T-helper 1 cell (primary cell): ENCODE measurements at places on chromosomes 5 and 9.

- no peak for DNase-seq
Observed at GRCh38 chr5:135632798-135633197, 54.0 kb upstream of the CXCL14 start.

GRCh38 chr9:81849631-81850259, 78.5 kb upstream of the SPATA31D4 start:
- DNase-seq = no peak

- DNase-seq = no peak
Observed at GRCh38 chr5:65722575-65723403, 784 bp downstream of the NLN start.

DNA sequence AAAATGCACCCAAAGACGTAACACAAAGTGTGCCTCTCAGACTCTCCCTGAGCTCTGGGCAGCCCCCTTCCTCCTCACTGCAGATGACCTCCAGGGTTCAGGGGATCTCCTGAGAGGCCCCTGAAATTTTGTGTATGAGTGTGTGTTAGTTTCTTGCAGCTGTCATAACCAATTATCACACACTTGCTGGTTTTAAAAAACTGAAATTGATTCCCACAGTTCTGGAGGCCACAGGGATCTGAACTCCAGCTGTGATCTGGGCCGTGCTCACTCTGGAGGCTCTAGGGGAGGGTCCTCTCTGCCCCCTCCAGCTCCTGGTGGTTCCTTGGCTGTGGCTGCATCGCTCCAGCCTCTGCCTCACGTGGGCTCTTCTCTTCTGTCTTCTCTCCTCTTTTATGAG, 58.8 kb downstream of the OLFM1 start:
- no peak for DNase-seq

- DNase-seq = no peak
Observed at GRCh38 chr5:173004013-173004412, 20.4 kb downstream of the ATP6V0E1 start.

DNA sequence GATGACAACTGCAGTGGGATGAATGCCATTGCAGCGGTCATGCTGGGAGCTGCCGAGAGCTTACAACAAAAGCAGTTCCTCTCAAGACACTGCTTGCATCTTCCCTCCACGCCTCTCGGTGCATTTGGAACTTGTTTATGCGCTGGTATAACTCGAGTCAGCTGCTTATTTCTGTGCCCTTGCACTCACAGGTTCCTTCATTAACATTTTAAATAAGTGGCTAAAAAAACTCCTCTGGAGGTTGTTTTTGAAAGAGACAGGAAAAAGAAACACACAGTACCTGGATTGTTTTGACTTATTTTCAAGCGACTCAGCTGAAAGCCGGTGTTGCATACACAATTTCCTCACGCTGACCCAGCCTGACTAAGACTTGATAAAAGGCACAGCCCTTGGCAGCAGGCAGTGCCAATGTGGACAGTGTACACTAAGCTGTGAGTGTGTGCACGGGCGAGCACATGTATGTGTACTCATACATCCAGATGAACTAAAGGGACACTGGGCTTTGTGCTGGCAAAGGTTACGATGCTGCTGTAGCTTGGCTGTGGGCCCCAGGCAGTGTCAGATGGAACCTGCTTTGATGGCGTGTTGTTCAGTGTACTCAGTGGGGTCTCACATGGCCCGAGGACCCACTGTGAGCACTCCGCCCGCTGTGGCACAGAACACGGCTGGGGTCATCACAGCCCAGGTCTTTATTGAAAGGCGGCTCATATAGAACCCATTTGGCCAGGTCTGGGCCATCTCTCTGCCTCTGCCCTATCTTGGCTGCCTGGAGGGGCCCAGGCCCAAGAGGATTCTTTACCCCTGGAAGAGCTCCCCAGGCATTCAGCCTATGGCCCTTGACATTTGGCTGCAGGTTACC, 92.3 kb downstream of the ANKRD33B start:
- DNase-seq = no peak

DNA sequence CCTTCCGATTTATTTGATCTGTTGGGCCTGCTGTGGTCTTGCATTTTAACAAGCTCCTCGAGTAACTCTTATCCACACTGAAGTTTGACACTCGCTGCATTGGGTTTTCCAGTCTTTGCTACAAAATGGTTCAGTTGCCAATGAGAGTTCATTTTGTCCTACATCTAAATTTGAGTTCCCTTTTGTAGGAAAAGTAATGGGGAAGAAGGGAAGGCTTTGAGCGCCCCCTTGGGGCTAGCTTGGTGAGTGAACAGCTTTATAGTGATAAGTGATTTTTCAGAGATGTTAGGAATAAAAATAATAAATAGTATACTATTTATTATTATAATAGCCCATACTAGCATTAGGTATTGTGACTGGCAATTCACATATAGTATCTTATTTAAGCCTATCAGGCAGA, 89.9 kb upstream of the GNAQ start:
- DNase-seq = peak; percentile 35

DNA sequence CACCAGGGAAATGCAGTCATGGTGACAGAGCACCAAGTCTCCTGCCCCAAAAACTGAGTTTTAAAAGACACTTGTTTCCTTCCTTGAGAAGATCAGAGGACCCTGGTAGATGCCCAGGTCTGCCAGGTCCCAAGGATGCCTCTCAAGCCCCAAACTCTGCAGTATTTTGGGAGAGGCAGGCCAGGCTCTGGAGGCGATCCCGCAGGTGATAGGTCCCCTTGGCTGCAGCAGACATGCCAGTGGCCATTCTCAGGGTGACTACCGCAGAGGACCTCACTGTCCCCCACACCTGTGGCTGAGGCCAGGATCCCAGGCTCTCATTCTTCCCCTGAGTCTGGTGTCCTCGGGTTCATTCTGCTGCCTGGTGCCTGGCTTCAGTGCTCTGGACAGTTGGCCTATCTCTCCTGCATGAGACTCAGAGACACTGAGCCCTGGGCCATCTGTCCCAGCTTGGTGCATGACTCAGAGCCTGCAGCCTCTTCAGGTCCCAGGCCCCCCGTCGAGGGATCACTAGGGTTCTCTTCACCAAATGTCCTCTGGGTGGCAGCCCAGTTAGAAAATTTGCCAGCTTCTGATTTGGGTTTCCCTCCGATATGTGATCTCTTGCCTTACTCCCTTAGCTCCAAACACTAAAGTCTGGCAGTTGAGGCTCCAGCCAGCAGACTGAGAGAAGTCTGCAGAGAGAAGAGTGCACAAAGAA, 59.7 kb upstream of the GARNL3 start:
- no peak for DNase-seq

DNA sequence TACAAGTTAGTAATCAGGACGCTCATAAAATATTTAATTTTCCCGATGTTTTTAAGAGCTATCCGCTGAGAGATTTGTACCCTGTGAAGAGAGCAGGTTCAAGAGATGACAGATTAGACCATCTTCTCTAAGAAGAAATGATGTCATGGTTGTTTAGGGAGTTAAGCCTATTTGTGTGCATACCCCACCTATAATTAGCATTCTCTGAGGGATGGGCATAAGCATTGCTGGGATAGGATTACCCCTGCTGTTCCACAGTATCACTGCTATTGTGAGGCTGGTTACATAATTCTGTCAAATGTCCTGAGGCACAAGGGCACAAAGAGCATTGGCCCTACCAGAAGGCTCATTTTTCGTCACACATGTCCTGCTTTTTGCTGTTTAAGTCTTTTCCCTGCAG, 687.0 kb downstream of the CETN3 start:
- no peak for DNase-seq

GRCh38 chr5:83050723-83051340, 26.4 kb downstream of the TMEM167A start:
- DNase-seq = no peak
